ENCODE measurements at places on chromosomes 6 and 20.

GRCh38 chr20:38216746-38217595 lies 43.6 kb downstream of the KIAA1755 start:
- no peak for DNase-seq

- no peak for DNase-seq
Observed at GRCh38 chr20:57786304-57786932, 76.6 kb upstream of the PMEPA1 start.

DNA sequence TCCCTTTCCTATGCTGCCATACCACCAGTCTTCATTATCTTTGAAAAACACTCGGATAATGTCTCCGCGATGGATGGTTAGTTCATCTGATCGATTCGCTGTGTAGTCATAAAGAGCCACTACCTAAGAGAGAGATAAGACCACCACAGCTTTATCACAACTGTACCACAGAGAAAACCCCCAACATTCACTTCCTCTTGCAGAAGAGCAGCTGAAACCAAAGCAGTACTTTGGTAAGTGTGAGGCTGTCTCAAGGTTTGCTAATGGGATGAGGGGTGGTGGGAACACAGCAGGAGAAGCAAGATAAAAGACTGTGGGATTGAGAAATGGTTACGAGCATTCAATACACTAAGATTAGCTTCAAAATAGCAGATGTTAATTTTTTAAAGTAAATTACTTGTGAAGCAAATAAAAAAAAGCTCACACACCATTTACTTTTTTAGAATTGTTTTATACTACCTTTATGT lies 142.1 kb downstream of the MYB start:
- no peak for DNase-seq

DNA sequence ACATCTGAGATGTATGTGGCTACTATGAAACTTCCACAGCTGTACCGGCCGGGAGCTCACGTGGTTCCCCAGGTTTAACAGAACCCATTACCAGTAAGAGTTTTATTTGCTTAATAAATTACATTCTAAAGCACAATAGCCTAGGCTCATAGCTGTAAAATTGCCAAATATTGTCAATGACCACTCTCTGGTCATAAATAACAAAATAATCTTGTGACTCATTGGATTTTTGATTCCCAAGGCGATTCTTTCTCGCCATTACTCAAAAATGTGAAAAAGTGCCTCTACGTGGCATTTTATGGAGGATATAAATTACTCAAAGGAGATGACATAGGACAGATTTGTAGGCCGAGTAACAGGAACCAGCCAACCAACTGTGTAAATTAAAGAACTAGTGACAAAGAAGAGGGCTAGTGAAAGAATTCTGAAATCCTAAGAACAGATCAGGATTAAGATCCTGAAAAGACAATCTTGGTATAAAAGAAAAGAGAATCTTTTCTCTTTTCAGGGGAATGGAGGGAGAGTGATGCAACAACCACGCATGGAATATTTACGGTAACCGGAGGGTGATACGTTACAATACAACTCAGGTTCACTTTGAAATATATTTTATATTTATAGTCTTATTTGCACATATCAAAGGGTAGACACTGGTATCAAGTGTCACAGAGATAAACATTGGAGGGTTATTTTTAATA lies 199.7 kb downstream of the FOXC1 start:
- no peak for DNase-seq

- no peak for DNase-seq
Observed at GRCh38 chr6:134813146-134813545, 136.8 kb downstream of the ALDH8A1 start.

GRCh38 chr6:159313018-159313417 lies 143.8 kb downstream of the FNDC1 start:
- DNase-seq, result no peak

- no peak for DNase-seq
Observed at GRCh38 chr6:89667872-89668556, 29.5 kb upstream of the LYRM2 start.
